Lung (tissue), 17 donors: ENCODE measurements at places on chromosomes 3 and 15. TPM values are rescaled to one million over a fixed set of nuclear protein-coding genes. Genes with fewer than 3 reads are reported as not detected.

Gene FANCD2OS
- polyA plus RNA-seq, result not detected

Gene EPB42
- not detected for polyA plus RNA-seq

Gene WDR93
- polyA plus RNA-seq, result 0.95 TPM

Gene VILL
- polyA plus RNA-seq, result 32.3 TPM

Gene IL17RD
- polyA plus RNA-seq, result 0.25 TPM
